ENCODE measurements at places on chromosomes 16 and 17.

GRCh38 chr16:62882552-62883221 is 846.4 kb upstream of the CDH8 start:
- no peak for DNase-seq

- DNase-seq = no peak
Observed at GRCh38 chr17:61575352-61575975, 15.6 kb downstream of the NACA2 start.

GRCh38 chr16:879986-880385 is 79.5 kb upstream of the GNG13 start:
- no peak for DNase-seq

DNA sequence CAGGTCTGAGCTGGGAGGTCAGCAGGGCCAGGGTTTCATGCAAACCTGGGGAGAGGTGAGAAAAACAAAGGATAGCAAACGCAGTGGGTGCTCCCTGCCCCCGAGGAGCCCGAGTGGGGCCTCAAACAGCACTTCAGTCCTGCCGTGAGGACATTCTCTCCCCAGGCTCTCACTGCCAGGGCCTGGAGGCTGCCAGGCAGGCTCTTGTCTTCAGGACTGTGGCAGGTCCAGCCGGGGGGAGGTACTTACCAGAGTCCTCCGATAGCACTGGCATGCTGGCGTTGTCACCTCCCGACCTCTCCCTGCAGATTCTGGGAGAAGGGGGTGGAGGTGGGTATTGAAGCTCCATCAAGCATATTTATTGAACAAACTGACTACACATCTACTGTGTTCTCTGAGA is 1.3 kb downstream of the MPP3 start:
- DNase-seq = no peak

DNA sequence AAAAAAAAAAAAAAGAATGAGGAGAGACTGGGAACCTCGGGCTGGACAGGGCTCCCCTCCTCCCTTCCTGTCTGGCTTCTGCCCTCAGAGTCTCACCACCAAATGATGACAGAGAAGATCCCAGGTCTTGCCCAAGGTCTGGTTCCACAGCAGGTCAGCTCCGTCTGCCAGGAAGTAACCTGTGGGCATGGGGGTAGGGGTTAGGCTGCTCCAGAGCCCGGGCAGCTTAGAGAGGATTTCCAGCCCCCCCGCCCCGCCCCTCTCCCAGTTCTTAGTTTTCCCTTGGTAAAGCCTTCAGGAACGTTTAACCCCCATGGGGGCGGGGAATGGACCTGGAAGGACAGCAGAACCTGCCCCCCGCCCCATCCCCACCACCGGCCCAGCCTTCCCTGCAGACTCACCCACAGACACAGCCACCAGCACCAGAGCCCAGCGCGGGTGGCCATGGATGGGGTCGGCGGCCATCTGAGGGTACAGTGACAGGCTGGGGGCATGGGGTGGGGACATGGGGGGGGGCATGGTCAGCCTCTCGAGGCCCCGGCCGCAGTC is 700 bp downstream of the TLCD2 start:
- no peak for DNase-seq

DNA sequence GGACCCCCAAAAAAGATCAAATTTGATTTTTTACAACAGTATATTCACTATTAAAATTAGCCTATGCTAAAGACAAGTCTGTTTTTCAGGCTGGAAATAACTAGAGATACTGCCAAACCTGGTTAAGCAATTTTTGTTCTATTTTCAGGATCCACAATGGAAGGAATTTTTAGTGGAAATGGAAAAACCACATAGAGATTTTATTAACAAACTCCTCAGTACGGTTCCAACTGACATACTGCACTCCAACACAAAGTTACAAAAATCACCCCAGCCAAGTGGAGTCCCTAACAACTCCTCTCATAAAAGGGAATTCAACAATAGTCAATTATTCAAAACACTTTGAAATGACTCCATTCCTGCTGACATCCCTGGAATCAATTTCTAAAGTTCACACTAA is 101.6 kb upstream of the TOB1 start:
- DNase-seq = peak; percentile 6

DNA sequence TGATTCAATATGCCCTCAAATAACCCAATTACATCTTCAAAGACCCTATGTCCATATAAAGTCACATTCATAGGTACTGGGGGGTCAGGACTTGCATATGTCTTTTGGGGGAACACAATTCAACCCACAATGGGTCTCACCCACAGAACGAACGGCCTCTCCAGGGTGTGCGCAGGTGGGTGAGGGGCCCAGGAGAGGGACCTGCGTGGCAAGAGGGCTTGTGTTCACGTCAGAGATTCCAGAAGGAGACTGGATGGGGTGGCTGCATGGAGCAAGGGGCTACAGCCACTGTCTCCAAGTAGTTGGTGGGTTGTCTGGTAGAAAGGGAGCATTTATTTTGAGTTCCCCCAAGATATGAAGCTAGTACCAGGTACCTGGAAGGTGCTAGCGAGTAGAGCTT is 212.2 kb downstream of the SEC14L1 start:
- no peak for DNase-seq

- DNase-seq = no peak
Observed at GRCh38 chr16:4212211-4212933, 29.5 kb downstream of the SRL start.

GRCh38 chr17:62172492-62173291 is 107.6 kb upstream of the MED13 start:
- DNase-seq = no peak

DNA sequence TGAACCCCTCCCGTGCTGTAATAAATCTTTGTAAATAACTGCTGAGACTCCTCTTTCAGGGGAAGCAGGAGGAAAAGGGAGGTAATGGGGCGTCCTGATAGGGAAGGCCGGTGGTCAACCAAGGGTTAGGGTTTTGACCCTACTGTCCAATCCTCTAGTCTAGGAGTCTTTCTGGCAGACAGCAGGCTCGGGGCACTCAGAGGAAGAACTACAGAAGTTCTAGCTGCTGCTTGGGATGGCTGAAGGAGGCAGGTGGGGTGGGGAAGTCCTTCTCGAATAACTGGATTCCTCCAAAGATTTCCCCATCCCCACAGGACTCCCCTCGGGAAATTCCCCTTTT is 387 bp upstream of the STARD3 start:
- DNase-seq = no peak

- peak; percentile 19 for DNase-seq
Observed at GRCh38 chr16:70395345-70395901, 43.5 kb downstream of the ST3GAL2 start.

DNA sequence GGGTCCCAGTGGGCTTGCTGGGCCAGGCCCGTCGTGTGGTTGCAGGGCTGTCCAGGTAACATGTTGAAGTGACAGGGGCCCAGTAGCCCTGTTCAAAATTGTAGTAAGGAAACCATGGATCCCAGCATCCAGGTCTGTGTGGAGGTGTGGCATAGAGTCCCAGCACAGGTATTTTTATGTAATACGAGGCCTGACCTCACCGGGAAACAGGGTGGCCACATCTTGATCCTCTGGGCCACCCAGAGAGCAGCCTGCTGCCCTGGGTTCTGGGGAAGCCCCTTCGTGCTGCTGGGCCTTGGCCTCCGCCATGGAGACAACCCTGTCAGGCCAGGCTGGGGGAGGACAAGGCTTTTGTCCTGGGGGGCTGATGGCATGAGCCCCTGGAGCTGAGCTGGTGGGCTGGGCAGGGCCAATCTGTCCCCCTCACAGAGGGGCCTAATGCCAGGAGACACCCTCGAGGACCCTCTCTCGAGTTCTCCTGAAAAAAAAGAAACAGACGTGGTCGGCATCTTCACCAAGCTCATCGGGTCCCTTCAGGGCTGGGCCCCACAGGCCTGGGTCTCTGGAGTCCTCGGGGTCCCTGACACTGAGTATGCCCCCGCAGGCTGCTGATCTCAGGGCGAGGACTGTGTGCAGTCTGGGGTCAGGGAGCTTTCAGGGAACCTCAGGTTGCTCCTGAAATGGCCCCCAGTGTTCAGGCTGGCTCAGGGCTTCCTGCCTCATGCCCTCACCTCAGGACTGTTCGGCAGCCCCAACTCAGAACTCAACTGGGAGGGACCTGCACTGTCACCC is 47.8 kb downstream of the TNFRSF13B start:
- DNase-seq = no peak

DNA sequence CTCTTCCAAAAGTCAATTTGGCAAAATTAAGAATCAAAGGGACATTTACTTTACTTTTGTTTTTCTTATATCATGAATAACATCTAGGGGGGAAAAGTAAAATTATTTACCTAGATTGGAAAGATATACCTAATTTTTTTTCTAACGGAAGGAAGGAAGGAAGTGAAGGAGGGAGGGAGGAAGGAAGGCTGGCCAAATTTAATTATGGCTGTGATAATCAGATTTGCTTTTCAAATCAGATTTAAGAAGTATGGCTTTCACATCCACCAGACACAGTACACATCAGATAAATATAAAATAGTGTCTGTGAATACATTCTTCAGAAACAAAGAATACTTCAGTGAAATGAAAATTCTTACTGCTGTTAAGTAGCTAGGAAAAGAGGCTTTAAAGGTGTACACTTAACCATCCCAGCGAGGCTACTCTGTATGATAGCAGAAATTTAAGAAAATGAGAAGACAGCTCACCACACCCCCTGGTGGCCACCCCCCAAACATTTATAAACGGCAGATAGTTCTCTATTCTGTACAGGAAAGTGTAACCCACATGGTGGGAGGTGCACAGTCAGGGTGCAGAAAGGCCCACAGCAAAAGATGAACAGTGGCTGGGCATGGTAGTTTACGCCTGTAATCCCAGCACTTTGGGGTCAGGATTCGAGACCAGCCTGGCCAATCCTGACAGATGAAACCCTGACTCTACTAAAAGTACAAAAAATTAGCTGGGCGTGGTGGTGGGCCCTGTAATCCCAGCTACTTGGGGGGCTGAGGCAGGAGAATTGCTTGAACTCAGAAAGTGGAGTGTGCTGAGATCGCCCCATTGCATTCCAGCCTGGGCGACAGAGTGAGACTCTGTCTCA is 150.8 kb downstream of the SSH2 start:
- DNase-seq = peak; percentile 57
